ENCODE measurements at places on chromosomes 1 and 21. TPM values are rescaled to one million over a fixed set of nuclear protein-coding genes. Genes with fewer than 3 reads are reported as not detected.

CHIA gene
- 0.20 TPM for total RNA-seq

AVPR1B gene
- total RNA-seq = not detected

CCNL2 gene
- total RNA-seq = 178 TPM

DNA sequence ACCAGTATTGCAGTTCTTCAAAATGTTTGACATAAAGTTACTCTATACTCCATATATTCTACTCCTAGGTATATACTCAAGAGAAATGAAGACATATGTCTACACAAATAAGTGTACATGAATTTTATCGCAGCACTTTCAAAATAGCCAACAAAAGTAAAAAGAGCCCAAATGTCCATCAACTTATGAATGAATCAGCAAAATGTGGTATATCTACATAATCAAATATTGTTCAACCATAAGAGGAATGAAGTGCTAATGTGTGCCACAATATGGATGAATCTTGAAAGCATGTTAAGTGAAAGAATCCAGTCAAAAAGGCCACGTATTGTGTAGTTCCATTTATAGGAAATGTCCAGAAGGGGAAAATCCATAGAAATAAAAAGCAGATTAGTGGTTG, 98.6 kb upstream of the F3 start:
- DNase-seq = no peak

- no peak for DNase-seq
Observed at GRCh38 chr1:209634005-209634737, 18.1 kb downstream of the LAMB3 start.

- no peak for DNase-seq
Observed at GRCh38 chr1:30313176-30313575, 410.2 kb downstream of the MATN1 start.

GRCh38 chr1:14233510-14233909, 365.0 kb upstream of the KAZN start:
- DNase-seq = no peak

DNA sequence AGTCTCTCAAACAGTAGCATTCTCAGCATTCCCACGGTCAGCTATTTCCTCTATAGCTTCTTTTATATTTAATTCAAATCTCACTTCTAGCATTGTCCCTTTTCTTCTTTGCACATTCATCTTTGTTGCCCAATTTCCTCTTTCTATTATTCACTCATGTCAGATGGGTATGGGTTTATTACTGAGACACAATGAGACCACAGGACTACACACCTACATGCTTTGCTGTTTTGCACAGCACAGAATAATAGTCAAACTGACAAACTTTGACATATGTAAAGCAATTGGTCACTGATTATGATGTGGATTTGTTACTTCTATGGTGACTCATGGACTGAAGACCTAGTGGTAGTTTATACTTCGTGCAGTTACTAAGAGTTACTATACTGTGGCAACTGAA, 5.8 kb upstream of the CD1C start:
- no peak for DNase-seq

GRCh38 chr1:119771016-119771415, 2.3 kb upstream of the HMGCS2 start:
- DNase-seq = peak; percentile 67

GRCh38 chr21:17422931-17423330, 89.9 kb upstream of the CXADR start:
- no peak for DNase-seq

DNA sequence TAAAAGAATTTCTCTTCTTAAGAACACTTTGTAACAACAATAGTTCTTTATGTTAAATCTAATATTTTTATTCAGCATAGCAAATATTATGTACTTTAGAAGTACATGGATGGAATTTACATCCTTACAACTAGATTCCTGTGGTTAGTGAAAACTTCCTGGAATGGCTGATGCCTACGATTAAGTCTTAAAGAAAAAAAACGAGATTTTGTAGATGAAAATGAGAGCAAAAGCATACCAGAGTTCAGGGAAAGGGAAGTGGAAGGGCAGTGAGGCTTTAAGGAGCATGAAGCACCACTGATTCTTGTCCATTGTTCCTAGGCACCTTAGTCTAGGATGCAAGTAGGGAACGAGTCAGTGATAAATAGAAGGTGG, 26.7 kb downstream of the CFH start:
- DNase-seq = no peak
